Kidney (tissue), 22 donors: ENCODE measurements at places on chromosomes 7 and 10.

GRCh38 chr10:44339218-44339617, 45.7 kb downstream of the CXCL12 start:
- no peak for DNase-seq

DNA sequence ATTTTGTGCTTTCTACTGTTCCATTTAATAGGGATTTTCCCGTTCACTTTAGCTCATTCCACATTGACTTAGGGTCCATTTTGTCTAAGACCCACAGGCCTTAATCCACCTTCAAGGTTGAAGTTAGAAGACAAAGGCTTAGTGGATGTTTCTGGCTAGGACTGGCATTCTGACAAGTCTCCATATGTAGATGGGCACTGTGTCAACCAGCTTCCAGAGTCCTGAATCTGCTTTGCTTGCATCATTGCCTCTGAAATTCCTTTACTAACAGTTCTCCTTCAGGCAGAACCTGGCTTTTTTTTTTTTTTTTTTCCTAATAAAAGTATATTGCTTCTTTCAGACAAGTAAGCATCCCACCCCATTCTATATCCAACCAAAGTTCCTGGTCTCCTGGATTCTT, 69.6 kb upstream of the PDCD4 start:
- DNase-seq, result no peak

GRCh38 chr7:158495786-158496185, 91.8 kb downstream of the PTPRN2 start:
- peak; percentile 83 for DNase-seq

- DNase-seq, result peak; percentile 92
These were observed at the start of gene SEMA3D for GRCh38 chr7:85186521-85187241. Gene SEMA3D, minus strand, starts transcription at chr7:85187056. Its CDS starts 65,165 bp downstream, at chr7:85121891.

DNA sequence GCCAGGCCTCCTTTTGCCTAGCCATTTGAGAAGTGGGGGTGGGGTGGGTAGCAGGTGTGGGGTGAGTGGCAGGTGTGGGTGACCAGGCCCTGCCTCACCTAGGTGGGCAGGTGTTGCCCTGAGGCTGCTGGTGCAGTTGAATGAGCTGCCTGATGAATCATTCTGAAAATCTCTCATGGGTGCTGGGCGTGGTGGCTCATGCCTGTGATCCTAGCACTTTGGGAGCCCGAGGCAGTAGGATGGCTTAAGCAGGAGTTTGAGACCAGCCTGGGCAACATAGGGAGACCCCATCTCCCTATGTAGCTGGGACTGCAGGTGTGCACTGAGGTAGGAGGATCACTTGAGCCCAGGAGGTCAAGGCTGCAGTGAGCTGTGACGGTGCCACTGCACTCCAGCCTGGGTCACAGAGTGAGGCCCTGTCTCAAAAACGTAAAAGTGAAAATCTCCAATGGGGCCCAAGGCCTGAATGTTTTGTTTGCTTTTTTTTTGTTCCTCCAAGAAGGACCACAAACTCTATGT, 17.7 kb downstream of the TSPAN14 start:
- DNase-seq, result no peak

GRCh38 chr7:73504017-73504416, 18.1 kb downstream of the BAZ1B start:
- DNase-seq, result no peak

DNA sequence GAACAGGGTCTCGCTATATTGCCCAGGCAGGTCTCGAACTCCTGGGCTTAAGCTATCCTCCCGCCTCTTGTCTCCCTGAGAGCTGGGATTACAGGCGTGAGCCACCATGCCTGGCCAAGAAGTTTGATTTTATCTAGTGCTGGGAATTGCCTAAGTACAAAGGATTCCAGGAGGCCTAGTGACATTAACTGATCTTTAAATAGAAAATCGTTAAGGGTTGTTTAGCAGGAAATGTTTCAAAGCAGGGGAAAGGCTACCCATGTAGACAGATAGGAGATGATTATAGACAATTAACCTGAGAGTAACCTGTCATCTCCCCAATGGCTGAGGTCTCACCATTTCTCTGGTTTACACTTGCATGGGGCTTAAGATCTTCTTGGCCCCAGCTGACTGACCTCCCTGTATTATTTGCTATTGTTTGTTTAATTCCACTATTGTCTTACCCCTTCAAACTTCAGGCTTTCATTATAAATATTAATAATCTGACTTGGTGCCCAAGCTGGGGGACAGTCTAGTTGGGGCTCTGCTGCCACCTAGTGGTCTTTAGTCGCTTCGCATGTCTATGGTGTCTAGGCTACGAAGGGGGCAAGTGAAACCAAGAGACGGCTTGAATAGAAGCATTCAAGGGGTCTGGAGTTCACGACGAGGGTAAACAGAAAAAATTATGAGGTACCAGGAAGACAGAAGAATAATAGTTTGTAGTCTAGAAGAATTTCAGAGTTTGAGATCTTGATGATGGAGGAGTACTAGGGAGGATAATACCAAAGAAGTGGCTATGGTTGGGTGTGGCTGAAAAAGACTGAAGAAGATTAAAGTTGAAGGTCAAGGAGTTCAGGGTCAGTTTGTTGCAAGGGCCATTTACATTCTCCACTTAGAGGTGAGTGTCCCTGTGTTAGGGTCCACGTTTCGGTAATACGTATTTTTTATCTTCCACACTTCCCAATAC, 40.4 kb upstream of the BPGM start:
- peak; percentile 51 for DNase-seq

DNA sequence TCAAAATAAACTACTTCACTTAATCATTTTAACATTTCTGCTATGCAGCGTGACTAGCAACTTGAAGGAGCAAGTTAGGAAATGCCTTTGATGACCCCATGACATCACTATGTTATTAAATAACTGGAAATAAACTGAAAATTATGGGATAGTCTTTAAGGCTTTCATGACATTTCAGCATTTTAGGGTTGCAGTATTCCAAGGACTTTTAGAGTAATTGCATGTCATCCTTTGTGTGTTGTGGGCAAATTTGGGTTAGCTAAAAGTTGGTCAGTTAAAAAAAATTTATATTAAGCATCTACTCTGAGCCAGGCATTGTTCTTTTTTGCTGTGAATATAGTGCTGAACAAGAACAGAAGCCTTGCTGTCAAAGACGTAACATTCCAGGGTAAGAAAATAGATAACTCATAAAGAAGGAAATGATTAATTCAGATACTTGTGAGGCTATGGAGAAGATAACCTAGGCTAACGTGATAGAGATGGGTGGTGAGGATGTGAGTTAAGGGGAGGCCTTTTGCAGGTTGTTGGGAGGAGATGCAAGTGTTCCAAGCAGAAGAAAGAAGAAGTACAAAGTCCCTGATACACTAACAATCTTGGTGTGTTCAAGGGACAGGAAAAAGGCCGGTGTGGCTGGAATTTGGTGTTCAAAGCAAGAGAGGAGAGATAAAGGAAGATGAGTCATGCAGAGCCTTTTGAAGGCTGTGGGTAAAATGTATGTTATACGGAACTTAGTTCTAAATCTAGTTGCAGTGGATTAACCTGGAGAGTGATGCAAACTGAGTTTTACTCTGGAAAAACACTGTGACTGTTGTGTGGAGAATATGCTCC, 610.2 kb downstream of the AUTS2 start:
- peak; percentile 33 for DNase-seq

GRCh38 chr7:158075633-158076001, 512.0 kb downstream of the PTPRN2 start:
- DNase-seq, result no peak

- DNase-seq, result no peak
These were observed 98.5 kb upstream of the PPP2R2D start for GRCh38 chr10:131802156-131802915.

- DNase-seq, result no peak
These were observed 333 bp downstream of the SMNDC1 start for GRCh38 chr10:110304394-110304779.

DNA sequence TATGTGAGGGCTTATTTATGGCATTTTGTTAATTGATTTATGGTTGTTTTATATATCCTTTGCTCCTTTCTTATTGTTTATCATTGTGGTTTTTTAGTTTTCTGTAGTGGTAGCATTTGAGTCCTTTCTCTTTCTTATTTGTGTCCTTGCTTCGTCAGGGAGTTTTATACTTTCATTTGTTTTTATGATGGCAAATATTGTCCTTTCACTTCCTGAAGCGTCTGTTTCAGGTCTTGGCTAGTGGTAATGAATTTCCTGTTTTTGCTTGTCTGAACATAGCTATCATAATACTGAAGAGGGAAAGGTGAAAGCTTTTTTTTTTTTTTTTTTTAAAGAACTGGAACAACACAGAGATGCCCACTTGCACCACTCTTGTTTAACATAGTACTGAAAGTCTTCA, 228.2 kb downstream of the ATRNL1 start:
- DNase-seq, result no peak

DNA sequence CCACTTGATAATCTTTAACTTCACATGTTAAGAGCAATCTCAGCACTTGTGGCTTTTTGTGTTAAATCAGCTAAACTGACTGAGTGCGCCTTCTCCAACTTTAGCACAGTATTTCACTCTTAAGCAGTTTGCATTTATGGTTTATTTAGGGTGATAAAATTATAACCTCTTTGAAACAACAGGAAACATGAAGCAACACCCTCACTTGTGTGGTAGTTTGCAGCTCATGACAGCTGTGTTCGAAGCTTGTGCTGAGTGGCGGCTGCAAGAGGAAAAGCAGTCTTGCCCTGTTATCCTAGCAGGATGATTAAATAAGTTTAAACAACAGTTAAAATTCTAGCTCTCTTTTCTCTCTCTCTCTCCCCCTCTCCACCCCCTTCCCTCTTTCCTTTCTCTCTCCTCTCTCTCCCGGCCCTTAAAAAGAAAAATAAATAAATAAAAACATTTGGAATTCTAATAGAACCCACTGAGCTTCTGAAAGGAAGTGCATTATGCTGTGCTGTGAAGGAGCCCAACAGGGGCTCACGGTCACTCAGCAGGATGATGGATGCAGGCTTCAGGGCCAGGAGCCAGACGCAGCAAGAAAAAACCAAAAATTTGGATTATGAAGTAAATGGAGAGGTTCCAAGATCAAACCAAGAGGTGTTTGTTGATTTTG, 25.2 kb downstream of the OGDH start:
- DNase-seq, result no peak

GRCh38 chr7:31529103-31529502, 15.2 kb downstream of the ITPRID1 start:
- DNase-seq, result no peak

- no peak for DNase-seq
These were observed 206.9 kb downstream of the WDR11 start for GRCh38 chr10:121058082-121058481.

DNA sequence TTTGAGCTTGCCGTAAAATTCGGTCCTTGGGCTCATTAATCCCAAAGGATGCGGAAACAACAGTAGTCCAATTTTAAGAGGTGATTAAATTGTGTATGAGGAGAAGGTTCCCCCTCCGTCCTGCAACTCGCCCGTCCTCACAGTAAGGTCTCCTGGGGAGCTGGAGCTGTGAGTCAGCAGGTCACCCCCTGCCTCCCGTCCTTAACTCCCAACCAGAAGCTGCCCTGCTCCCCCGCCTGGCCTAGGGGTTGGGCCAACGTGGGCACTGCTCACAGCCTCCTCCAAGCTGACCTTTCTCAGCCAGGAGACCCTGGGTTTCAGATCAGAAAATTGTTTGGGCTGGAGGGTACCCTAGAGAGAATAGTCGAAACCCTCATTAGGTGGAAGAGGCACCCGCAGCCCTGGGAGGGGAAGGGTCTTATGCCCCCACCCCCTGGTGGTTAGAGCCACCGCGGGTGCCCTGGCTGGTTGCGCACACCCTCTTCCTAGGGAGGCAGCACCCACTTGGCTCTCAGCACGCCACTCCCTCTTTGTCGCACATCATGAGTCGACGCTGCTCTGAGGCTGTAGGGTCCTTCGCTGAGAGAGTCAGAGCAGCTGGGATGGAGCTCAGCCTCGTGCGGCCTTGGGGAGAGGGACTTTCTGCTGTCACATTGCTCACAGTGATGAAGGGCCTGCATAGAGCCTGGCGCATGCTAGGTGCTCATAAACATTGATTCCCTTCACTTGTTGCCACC, 131.2 kb downstream of the TACC2 start:
- DNase-seq, result no peak

- DNase-seq, result no peak
These were observed 515 bp downstream of the RALA start for GRCh38 chr7:39623732-39624441.

DNA sequence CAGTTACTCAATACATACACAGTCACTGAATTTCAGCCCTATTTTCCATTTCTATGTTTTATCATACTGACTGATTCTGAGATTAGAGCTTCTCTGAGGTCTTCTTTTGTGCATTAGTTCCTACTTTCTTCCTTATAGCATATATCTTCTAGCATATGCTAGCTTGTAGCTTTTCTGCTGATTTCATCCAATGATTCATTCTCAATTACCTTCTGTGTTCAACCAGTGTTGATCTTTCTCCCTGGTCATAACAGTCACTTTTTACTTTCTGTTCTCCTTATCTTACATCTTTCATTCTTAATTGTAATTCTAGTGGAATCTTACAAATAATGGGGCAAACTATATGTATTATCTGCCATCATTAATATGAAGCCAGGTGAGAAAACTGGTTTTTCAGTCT, 159.5 kb upstream of the HGF start:
- no peak for DNase-seq

DNA sequence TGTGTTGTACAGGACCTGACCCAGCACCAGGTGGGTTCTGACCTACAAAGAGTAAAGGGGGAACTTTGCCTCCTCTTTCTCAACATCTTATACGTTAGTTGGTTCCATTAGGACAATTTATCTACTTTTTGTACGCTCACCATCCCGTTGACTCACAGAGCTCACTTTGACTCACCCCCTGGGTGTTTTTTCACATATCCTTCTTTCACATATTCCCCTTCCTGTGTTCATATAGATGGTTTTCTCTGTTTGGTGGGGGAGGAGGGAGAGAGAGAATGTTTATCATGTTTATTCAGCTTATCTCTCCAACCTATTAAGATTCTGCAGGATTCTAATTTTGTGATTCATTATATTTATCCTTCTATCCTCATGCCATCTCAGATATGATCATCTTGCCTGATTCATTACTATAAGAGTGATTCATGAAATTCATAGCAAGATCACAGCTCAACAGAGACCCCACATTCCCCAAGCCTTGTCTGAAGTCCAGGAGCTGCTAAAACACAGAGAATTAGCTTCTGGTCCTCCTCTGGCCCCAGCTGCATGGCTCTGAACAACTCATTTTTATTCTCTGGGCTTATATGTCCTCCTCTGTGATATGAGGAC, 37.2 kb downstream of the PRSS2 start:
- DNase-seq, result no peak

- no peak for DNase-seq
These were observed 98.6 kb downstream of the ELMO1 start for GRCh38 chr7:37349979-37350590.

GRCh38 chr10:50506861-50507573, 116.7 kb downstream of the SGMS1 start:
- no peak for DNase-seq

GRCh38 chr7:77866370-77866769, 67.8 kb downstream of the PHTF2 start:
- DNase-seq, result no peak

GRCh38 chr10:7475939-7476338, 65.1 kb upstream of the SFMBT2 start:
- DNase-seq, result no peak

GRCh38 chr10:102467971-102468438, 16.7 kb upstream of the C10orf95 start:
- no peak for DNase-seq

DNA sequence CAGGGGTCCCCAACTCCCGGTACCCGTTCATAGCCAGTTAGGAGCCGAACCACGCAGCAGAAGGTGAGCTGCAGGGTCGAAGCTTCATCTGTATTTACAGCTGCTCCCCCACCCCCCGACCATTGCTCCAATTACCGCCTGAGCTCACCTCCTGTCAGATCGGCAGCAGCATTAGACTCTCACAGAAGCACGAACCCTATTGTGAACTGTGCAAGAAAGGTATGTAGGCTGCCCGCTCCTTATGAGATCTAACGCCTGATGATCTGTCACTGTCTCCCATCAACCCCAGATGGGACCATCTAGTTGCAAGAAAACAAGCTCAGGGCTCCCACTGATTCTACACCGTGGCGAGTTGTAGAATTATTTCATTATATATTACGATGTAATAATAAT, 14.6 kb upstream of the AZGP1 start:
- DNase-seq, result no peak
